ENCODE measurements at places on chromosomes 1 and 21.

GRCh38 chr1:219927298-219927955, 930 bp downstream of the SLC30A10 start:
- DNase-seq: no peak

DNA sequence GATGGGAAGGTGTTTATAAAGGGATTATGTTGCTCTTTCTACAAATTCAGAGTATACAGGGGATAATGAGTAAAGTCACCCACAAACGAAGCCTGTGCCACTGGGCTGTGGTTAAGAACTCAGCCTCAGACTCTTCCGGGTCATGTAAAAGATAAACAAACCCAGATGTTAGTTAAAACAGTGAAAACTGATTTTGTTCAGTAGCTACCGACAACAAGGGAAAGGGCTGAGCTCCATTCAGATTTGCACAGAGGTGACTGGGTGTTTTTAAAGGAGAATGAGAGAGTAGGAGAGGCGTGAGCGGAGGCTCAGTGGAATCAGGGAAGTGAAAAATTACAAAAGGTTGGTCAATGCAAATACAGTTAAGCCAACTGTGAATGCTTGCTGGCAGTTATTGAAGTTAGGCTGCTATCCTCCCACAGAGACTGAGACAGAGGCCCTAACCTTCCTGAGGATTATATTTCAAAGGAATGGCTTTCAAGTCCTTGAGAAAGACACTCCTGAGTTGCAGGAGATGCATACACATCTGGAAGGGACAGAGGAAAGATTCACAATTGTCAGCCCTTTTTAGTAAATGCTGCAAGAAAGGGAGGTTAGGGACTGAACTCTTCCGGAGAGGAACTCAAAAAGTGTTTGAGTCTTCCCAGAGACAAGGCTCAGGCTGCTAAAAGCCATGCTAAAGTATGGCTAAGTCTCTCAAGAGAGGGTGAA, 29.9 kb upstream of the SAMD13 start:
- DNase-seq: no peak

DNA sequence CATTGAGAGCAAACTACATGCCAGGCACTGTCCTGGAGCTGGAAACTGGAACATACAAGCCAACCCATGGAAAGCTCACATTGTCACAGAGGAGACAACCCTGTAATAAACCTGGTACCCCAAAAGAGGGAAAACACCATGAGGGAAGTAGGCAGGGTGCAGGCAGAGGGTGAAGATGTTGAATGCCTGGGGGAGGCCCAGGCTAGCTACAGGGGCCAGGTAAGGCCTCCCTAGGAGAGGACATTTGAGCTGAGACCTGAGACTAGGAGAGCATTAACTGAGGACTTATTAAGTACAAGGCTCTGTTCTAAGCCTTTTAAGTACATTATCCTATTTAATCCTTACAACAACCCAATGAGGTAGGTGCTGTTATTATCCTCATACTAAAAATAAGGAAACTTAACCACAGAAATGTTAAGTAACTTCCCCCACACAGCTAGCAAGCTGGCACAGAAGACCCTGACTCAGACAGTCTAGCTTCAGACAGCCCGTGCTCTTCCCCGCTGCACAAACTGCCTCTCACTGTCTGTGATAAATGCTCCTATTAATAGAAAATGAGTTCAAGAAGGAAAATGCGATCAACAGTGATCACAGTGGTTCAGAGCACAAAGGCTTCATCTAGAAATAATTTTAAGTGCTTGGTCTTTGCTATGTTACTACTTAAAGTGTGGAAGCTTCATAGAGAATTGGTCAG, 41.8 kb downstream of the ZNF281 start:
- no peak for DNase-seq

- no peak for DNase-seq
Measured at GRCh38 chr1:175270361-175270760, 77.8 kb upstream of the KIAA0040 start.

- no peak for DNase-seq
Measured at GRCh38 chr21:38041493-38041892, 125.2 kb upstream of the KCNJ6 start.

DNA sequence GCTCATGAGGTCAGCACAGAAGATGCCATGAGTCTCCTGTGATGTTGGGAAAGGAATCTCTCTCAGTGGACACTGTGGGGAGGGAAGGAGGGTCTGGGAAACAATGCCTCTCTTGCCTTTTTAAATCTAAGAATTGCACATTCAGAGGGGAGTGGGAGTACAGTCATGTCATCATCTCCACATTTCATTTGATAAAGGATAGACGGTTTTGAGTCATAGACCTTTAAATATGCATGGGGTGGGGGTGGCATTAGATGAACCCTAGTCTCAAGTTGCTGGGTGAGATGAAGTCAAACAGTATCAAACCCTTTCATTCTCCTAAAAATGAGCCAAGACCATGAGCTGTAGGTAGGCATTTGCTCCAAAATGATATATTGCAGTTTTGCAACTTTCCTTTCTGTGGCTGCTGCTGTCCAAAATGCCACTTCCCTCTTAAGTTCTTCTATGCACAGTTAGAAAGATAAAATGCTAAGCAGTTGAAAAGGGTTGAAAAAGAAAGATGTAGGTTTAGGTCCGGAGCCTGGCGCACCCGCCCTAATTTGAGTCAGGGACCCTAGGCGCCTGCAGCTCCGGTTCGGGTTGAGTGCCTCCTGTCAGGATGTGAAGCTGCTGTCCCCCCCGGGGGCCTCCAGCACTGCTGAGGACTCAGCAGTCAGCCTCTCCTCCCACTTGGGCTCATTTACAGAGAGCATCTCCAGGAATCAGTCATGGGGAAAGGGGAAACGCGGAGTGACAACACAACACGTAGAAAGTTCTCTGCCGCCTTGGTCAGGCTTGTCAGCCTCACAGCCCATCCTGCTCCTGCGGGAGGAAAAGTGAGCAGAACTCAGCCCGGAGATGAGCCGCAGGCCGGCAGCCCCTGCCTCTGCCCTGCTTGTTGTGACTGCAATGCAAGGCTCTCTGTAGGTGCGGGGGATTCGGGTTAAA, 479.3 kb upstream of the RUNX1 start:
- no peak for DNase-seq

DNA sequence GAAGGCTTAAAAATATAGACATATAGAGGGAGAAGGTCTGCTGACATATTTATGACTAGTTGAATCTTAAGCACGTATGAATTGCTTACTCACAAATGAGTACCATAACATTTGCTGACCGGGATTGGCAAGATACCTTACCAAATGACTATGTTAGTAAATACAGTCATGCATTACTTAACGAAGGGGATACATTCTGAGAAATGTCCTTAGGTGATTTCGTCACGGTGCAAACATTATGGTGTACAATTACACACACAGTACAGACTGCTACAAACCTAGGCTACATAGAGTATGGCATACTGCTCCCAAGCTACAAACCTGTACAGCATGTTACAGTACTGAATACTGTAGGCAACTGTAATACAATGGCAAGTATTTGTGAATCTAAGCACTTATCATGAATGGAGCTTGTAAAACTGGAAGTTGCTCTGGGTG, 19.4 kb upstream of the UBE2U start:
- no peak for DNase-seq

DNA sequence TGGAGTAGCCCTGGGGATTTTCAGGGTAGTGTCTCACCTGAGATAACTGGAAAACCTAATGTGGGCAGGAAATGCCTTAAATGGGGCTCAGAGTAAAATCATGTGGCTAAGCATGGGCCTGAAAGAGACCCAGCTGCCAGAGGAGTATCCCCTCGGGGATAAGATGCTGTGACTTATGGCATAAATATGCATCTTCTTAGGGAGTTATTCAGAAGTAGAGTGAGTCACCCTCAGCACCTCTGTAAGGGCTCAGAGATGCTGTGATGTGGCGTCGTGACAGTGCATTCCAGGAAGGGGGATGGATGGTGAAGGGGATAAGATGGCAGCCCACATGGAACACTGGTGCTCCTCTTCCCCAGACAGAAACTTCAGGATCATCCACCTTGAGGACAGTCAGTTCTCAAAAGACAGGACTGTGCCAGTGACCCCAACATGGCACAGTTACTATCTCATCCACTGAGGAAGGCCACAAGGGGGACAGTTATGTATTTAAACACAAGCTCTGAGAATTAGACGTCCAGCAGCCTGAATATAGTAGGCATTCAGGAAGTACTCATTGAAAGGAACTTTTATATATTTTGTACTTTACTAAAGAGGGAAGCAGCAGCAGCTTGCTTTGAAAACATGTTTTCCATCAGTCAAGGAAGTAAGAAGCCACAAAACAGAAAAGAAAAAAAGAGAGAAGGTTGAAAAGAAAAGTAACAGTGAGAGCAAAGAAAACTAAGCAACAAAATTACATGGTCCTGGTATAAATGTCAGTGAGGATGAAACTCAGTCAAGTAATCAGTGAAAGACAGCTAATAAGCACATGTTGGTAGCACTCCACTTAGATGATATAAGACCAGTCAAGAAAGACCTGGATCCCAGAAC, 8.3 kb downstream of the IL24 start:
- DNase-seq: no peak

GRCh38 chr1:51512120-51512519, 6.9 kb downstream of the EPS15 start:
- DNase-seq: no peak

DNA sequence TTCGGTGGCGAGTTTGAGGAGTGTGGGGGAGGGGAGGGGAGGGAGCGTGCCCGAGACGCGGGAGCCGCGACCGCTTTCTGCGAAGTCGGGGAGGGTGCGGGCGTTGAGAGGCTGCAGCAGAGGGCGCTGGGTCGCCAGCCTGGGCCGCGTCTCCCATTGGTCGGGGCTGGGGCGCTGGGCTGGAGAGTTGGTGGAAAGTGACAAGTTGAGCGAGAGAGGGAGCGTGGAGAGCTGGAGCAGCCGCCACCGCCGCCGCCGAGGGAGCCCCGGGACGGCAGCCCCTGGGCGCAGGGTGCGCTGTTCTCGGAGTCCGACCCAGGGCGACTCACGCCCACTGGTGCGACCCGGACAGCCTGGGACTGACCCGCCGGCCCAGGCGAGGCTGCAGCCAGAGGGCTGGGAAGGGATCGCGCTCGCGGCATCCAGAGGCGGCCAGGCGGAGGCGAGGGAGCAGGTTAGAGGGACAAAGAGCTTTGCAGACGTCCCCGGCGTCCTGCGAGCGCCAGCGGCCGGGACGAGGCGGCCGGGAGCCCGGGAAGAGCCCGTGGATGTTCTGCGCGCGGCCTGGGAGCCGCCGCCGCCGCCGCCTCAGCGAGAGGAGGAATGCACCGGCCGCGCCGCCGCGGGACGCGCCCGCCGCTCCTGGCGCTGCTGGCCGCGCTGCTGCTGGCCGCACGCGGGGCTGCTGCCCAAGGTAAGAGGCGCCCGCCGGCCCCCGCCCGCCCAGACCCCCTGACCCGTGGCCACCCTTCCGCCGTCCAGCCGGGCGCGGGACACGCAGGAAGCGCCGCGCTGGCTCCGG, at the start of gene ROR1:
TSS of gene ROR1 (plus strand) at position 203 of the 802 bp plus-strand sequence.
- no peak for DNase-seq

- DNase-seq: no peak
Measured at GRCh38 chr1:246577720-246578106, 11.5 kb downstream of the CNST start.

DNA sequence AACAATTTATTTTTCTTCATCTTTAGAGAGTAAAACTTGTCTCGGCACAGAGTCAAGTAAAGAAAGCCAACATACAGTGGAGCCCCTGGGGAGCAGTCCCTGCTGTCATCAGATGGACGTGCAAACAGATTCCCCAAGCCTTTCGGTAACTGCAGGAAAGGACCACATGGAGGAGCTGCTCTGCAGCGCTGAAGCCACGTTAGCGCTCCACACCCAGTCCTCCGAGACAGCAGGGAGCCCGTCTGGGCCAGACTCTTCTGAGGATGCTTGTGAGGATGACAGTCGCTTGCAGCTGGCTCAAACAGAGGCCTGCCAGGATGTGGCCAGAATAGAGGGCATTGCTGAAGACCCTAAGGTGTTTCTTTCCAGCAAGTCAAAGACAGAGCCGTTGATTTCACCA, 77.1 kb upstream of the SCCPDH start:
- DNase-seq: peak; percentile 80

DNA sequence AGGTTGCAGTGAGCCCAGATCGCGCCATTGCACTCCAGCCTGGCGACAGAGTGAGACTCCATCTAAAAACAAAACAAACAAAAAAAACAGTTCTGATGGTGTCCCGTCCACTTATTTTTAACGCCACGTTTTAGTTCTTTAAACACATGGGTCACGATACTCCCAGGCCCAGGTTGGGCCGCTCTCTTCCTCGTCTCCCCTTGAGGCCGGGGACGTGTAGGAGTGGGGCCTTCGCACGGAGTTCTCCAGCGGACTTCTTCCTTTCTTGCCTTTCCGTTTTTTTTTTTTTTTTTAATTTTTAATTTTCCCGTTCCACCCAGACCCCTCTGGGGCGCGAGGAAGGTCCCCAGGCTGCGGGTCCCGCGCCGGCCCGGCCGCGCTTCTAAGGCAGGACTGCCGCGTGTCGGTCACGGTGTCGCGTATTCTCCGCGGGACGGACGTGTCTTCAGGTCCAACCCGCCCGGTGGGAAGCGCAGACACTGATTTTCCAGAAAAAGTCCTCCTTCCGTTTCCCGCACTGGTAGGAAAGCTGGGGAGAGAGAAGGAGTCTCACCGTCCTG, 47.5 kb upstream of the SLC19A1 start:
- no peak for DNase-seq

GRCh38 chr1:41876576-41877445, 41.9 kb downstream of the HIVEP3 start:
- DNase-seq: no peak

DNA sequence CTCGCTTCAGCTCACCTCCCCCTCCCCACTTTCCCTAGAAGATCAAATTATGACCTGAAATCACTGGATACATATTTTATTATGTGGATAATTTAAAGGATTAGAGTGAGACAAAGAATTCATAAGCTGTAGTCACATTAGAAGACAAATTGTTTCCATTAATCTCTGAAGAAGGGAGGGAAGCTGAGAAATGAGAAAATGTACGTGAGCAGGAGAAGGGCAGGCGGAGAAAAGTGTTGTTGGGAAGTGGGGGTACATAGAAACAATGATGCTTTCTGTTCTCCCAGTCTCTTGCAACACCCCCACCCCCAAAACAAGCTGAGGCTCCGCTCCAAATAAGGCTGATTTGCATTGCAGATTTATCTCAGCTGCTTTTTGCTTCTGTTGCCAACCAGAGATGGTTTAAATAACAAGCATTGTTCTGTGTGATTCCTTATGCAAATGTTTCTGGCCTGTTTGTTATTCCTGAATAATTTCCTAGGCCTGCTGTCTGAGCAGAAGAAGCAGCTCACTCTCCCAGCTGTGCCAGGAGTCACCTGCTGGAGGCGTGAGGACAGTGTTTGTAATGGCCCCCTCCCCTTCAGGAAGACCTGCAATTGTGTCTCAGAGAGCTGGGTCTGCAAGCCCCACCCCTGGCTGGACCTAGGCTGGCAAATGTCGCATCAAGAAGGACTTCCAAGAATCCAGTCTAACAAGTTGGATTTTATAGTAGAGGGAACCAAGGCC, 121.8 kb upstream of the TNR start:
- peak; percentile 88 for DNase-seq

DNA sequence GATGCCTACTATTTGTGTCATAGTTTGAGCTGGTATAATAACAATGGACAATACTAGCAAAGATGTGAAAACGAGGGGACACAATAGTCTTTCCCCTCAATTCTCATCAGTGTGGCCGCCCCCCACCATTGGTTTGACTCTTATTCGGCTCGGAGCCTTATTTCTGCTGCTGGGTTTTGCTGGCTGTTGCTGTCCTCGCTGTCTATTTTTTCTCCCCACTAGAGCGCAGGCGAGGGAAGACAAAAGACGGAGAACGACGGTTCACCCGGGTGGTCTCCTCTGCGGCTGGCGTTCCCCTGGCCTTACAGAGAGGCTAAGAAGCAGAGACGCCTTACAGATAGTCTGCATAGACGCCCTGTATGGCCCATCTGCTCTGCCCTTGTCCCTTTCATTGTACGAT, 19.4 kb downstream of the CLIC6 start:
- no peak for DNase-seq
